ENCODE measurements at places on chromosomes 11 and 22.

DNA sequence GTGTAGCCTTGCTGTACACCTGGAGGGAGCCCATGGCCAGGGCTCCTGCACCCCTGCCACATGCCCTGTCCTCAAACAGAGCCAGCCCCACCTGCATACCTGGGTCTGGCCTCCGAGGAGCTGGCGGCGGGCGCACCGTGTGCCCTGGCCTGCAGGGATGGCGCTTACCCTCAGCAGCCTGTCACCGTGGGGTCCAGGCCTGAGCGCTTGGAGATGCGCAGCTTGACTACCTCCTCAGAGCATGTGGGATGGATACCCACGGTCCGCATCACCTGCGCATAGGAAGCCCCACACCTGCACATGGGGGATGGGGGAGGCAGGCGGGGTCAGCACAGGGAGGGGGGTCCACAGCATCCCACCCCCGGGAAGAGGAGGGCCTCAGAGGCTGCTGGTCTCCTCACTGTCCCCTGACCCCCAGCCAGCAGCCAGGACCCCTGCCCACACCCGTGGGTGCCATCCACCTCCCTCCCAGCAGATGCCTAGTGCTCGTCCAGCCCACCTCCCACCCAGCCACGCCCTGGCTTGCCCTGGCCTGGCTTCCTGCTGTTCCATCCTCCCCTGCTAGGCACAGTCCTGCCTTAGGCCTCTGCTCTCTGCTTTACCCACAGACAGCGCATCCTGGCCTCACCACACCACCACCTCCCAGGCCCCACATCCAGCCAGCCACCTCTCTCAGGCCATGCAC lies 22.4 kb upstream of the GNB1L start:
- DNase-seq, result no peak

GRCh38 chr22:42630901-42631602 lies 9.3 kb downstream of the ATP5MGL start:
- DNase-seq, result no peak

GRCh38 chr11:31824879-31825837 lies 14.0 kb upstream of the PAX6 start:
- no peak for DNase-seq

- peak; percentile 86 for DNase-seq
Measured at GRCh38 chr22:19756288-19757128, 4.1 kb upstream of the TBX1 start.

- DNase-seq, result no peak
Measured at GRCh38 chr22:44419429-44419828, 78.6 kb downstream of the RTL6 start.

GRCh38 chr11:34478845-34479663 lies 34.5 kb downstream of the ELF5 start:
- no peak for DNase-seq

- DNase-seq, result no peak
Measured at GRCh38 chr22:32237906-32238305, 17.2 kb downstream of the SLC5A4 start.

DNA sequence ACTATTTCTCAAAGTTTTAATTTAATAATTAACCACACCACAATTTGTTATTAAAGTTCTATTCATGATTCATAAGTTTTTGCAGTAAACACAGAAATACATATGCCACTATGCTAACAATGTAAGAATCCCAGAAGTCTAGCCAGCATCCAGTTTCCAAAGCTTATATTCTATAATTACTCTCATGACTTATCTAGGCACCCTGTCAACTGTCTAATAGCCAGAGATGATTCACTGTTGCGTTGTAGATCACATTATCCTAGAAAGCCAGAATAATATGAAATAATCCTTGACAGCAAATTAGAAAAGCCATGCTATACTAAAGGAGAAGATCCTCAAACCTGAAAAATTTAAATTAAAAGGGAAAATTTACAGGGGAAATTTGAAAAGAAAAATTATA lies 141.0 kb downstream of the SOX6 start:
- DNase-seq, result no peak

DNA sequence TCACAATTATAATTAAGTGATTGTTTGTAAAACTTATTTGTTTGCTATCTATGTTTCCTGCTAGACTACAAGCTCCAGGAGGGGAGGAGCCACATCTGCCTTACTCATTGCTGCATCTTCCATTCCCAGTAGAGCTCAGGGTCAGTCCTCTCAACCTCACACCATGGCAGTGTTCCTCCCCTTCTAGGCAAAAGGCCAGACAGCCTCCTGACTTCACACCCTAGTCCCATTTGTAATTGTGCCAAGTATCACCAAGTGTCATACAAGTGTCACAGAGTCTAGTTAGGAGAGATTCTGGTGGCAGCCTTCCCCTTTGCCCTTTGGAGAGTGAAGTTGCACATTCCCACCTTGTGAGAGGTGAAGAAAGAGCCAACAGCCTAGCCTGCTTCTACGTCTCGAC lies 490.4 kb downstream of the INSC start:
- no peak for DNase-seq
